SHP77 (cell line): ENCODE measurements at places on chromosomes 11 and 22.

- no peak for DNase-seq
Measured at GRCh38 chr11:21653951-21654421, 538.9 kb upstream of the ANO5 start.

GRCh38 chr11:61378713-61379313 lies 13.6 kb upstream of the TMEM216 start:
- DNase-seq = no peak

- DNase-seq = no peak
Measured at GRCh38 chr11:102664001-102664752, 39.0 kb upstream of the MMP20 start.

DNA sequence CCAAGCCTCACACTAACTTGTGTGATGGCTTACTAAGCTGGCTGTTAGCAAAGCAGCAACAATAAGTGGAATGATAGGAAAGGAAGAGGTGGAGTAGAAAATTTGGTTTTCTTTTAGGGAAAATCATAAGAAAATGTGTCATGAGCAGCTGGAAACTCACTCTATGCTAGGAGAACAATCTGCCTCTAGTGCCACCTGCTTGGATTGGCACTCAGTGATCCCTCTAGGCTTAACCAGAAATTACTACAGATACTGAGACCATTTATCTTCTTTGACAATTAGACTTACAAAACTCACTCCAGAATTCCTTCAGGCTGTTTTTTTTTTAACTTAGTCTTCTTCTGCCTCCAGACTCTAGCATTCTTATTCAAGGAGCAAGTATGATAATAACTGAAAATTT lies 117.3 kb downstream of the CD44 start:
- no peak for DNase-seq

GRCh38 chr22:49958931-49959781 lies 1.4 kb upstream of the PIM3 start:
- DNase-seq = no peak

DNA sequence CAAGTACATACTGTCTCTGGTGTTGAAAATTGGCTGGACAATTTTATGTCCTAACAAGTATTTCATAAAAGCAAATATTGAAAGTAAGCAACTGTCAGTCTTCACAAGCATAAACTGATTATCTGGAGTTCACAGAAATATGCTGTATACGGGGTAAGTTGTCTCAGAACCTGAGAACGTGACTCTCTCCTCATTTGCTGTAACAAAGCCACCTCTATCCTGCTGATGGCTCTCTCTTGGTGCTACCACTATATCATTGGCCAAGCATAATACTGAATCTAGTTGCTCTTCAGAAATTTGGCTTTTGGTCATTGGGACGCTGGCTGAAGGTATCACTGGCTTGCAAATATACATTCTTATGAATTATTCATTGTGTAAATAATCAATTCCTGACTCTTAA lies 1078.0 kb downstream of the LRRC4C start:
- no peak for DNase-seq

- no peak for DNase-seq
Measured at GRCh38 chr11:118006153-118006534, 19.9 kb downstream of the IL10RA start.
